Activated T-helper 2 cell treated with anti-CD3 and anti-CD28 coated beads, Interferon-gamma antibody, Interleukin-2, Interleukin-4, amounts not matched to agents 10 μg/mL and 5 μg/mL and 100 μg/mL, durations not matched to agents 14 hours and 24 hours and 36 hours (primary cell): ENCODE measurements at places on chromosomes 3 and 15. TPM values are rescaled to one million over a fixed set of nuclear protein-coding genes. Genes with fewer than 3 reads are reported as not detected.
A peak's percentile ranks its signal among the peaks of the same experiment; 100 is the strongest.

Gene LTK
- total RNA-seq: 0.18 and 0.25 TPM in 2 replicates

DNA sequence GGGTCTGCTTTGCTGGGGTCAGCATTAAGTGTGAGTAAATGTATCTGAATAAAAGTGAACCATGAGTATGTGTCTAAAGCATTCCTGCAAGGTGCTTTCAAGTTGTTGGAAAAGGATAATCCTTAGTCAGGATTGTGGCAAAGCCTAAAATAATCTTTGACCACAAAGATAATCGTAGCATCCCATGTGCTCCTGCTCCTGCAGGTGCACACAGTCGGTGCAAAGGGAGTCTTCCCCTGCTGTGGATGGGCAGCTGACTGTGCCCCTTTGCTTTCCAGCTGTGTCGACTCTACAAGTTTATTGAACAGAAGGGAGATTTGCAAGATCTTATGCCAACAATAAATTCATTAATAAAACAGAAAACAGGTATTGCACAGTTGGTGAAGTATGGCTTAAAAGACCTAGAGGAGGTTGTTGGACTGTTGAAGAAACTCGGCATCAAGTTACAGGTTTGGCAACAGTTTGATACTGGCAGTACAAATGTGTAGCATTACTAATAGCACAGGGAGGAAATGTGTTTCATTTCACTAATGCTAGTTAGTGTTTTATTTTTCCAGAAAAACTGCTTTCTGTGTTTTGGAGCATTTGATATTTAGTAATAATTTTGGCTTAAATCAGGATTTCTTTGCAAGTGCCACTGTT is 22.6 kb downstream of the SRP14 start:
- no peak overlapping the region for H3K27ac ChIP-seq
- H3K4me3 ChIP-seq: no peak overlapping the region
- H3K27me3 ChIP-seq: no peaks in the 10 kb centered on the region
- no peak for DNase-seq

DNA sequence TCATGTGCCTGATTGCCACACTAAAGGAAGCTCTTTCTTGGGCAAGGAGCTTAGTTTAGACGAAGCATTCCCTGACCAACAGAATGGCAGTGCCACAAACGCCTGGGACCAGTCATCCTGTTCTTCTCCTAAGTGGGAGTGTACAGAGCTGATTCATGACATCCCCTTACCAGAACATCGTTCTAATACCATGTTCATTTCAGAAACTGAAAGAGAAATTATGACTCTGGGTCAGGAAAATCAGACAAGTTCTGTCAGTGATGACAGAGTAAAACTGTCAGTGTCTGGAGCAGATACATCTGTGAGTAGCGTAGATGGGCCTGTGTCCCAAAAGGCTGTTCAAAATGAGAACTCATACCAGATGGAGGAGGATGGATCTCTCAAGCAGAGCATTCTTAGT is 18.4 kb downstream of the SENP5 start:
- DNase-seq: no peak
- peaks cover 43% of the 10 kb centered on the region for H3K36me3 ChIP-seq
- no peaks in the 10 kb centered on the region for H3K27me3 ChIP-seq
- peak overlapping the region; percentile 35 for H3K27ac ChIP-seq

DNA sequence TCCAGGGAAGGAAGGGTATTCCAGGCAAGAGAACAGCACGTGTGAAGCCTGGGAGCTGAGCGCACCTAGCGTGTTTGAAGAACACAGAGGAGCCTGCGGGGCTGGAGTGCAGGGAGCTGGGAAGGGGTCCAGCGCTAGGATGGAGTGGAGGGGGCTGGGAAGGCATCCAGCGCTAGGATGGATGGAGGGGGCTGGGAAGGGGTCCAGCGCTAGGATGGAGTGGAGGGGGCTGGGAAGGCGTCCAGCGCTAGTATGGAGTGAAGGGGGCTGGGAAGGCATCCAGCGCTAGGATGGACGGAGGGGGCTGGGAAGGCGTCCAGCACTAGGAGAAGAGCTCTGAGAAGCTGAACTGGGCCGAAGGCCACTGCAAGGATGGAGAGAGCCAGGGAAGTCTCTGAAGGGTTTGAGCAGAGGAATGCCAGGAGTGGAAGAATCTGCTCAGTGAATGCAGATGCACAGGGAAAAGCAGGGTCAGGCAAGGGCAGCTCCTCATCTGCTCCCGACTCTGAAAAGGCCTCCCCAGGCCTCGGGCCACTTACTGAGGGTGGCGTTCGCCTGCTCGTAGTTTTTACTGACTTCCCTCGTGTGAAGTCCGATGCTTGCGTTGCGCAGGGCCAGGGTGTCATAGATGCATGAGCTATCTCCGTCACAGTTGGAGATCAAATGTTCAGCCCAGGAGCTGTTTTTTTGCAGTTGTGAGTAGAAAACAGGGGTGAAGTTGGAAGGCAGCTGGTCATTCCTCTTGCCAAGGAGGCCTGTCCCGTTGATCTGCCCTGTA is 39.8 kb downstream of the MUC20 start:
- H3K36me3 ChIP-seq: no peaks in the 10 kb centered on the region
- H3K4me1 ChIP-seq: peaks cover 11% of the 10 kb centered on the region
- no peak overlapping the region for H3K4me3 ChIP-seq
- no peak for DNase-seq

- peaks cover 11% of the 10 kb centered on the region for H3K4me1 ChIP-seq
- H3K36me3 ChIP-seq: no peaks in the 10 kb centered on the region
- H3K27me3 ChIP-seq: peaks cover 20% of the 10 kb centered on the region
- H3K4me3 ChIP-seq: no peak overlapping the region
Observed at GRCh38 chr15:65085990-65086679, 9.6 kb downstream of the KBTBD13 start.

DNA sequence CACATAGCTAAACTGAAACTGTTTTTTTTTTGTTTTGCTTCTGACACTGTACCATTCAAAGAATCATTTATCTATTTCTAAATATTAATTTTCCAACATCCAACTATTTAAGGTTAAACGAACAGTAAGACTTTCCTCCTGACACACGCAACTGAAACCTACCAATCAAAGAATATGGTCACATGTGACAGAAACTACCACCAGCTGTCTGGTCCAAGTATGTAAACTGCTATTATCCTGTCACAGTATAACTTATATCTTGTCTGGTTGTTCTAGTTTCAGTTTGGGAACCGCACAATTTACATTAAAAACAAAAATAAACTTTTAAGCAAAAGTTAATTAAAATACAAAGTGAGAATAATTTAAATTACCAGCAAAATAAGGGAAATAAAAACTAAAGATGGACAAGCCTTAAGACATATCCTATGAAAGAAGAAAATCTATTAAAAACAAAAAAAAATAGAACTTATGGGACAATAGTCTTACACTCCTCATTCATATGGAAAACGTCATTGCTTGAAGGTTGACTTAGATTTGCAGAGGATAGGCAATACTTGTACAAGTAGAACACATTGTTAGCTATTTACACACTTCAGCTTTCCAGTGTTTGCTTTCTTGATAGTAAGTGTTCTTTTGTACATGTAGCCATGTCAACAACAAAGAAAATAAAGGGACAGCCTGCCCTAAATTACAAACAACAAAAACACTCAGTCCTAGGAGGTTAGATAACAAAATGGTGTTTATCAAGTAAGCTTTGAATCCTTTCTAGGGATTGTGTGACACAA is 26.8 kb upstream of the CHRM5 start:
- no peak overlapping the region for H3K4me3 ChIP-seq
- DNase-seq: no peak
- H3K36me3 ChIP-seq: no peaks in the 10 kb centered on the region
- H3K27me3 ChIP-seq: no peaks in the 10 kb centered on the region

- H3K4me1 ChIP-seq: no peaks in the 10 kb centered on the region
- H3K27ac ChIP-seq: no peak overlapping the region
- no peaks in the 10 kb centered on the region for H3K27me3 ChIP-seq
- H3K4me3 ChIP-seq: no peak overlapping the region
- H3K36me3 ChIP-seq: no peaks in the 10 kb centered on the region
Observed at GRCh38 chr3:120645083-120645845, 36.8 kb downstream of the HGD start.

Gene PRSS50
- total RNA-seq: not detected in 2 replicates

DNA sequence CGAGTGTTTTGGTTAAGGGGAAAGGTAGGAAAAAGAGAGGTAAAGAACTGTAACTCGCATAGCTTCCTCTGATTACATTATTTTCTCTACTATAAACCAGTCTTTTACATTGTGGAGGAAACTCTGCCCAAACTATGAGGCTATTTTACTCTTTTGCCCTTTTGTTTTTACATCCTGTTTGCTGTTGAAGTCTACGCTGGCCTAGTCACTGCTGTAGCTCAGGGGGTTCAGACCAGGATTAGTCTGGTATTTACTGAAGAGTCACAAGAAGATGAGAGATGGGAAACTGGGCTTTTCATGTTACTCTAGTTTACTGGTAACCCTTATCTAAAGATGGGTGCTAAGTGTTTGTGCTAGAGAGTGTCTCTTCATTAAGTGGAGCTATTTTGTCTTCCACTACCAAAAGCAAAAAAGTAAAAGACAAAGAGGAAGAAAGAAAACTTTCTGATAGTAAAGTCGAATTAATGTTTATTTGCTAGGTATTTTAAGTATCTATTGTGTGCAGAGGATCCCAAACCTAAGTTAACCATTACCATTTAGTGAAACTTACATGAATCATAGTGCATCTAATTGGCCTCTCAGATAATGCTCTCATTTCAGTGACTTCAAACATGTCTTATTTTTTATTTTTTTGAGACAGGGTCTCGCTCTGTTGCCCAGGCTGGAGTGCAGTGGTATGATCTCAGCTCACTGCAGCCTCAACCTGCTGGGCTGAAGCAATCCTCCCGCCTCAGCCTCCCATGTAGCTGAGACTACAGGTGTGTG is 10.9 kb downstream of the RARB start:
- no peak overlapping the region for H3K4me3 ChIP-seq
- no peaks in the 10 kb centered on the region for H3K27me3 ChIP-seq
- DNase-seq: no peak
- H3K27ac ChIP-seq: no peak overlapping the region
- H3K4me1 ChIP-seq: no peaks in the 10 kb centered on the region

GRCh38 chr3:177370246-177370822 is 173.1 kb upstream of the TBL1XR1 start:
- no peaks in the 10 kb centered on the region for H3K4me1 ChIP-seq
- no peak overlapping the region for H3K4me3 ChIP-seq
- no peaks in the 10 kb centered on the region for H3K36me3 ChIP-seq
- no peaks in the 10 kb centered on the region for H3K27me3 ChIP-seq
- DNase-seq: no peak
- H3K27ac ChIP-seq: no peak overlapping the region

GRCh38 chr3:164539215-164539614 is 539.1 kb downstream of the SI start:
- no peaks in the 10 kb centered on the region for H3K36me3 ChIP-seq
- H3K4me3 ChIP-seq: no peak overlapping the region
- no peak overlapping the region for H3K27ac ChIP-seq
- no peaks in the 10 kb centered on the region for H3K27me3 ChIP-seq
- H3K4me1 ChIP-seq: no peaks in the 10 kb centered on the region

GRCh38 chr15:101324524-101325177 is 29.6 kb upstream of the SNRPA1 start:
- no peaks in the 10 kb centered on the region for H3K36me3 ChIP-seq
- H3K4me3 ChIP-seq: no peak overlapping the region
- peaks cover 6% of the 10 kb centered on the region for H3K27me3 ChIP-seq
- H3K27ac ChIP-seq: no peak overlapping the region

DNA sequence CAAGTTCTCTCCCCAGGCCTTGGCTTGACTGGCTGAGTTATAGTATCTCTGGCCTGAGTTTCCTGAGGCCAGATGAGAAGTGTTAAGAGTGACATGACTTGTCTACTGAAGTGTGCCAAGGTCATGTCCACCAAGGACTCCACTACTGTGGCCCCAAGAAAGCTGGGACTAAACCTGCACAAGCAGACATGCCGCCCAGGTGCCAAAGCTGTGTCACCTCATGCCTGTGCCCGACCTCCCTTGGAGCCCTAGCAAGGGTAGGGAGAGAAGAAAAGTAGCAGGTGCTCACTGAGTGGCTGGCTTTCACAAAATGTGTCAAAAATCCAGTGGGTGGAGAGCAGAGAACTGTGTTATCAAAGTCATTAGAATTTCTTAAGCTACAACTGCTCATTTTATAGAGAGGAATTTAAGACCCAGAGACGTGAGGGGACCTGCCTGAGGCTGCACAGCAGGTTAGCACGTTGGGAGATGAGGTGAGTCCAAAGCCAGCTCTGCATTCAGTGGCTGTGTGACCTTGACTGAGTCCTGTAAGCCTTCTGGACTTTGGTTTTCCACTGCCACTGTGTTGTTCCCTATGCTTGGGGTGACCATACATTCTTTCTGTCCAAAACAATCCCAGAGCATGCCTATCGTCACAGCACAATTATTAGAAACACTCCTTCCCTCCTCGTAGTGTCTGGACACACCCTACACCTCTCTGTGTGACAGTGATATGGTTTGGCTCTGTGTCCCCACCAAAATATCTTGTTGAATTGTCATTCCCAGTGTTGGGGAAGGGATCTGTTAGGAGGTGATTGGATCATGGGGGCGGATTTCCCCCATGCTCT is 5.0 kb upstream of the LYSMD4 start:
- DNase-seq: no peak
- peaks cover 14% of the 10 kb centered on the region for H3K4me1 ChIP-seq
- H3K4me3 ChIP-seq: no peak overlapping the region
- H3K36me3 ChIP-seq: no peaks in the 10 kb centered on the region
- H3K27me3 ChIP-seq: no peaks in the 10 kb centered on the region

DNA sequence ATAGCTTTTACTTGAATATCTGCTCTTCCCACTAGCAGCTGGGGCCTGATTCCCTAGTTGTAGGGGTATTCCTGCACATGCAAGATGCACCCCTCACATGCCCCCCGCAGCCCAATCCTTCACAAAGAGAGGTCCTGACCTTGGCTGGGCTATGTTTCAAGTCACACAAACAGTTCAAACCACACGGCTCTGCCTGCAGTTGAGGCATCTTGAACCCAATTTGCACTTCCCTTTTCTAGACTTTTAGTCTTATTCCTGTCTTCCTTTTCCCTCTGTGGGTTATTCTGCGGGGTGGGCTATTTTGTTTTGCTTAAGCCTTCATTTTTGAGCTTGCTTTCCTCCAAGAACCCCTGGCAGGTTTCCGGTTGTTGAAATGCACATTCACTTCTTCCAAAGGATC is 13.3 kb upstream of the CCR1 start:
- no peak overlapping the region for H3K4me3 ChIP-seq
- H3K4me1 ChIP-seq: peaks cover 13% of the 10 kb centered on the region
- no peak overlapping the region for H3K27ac ChIP-seq
- peaks cover 77% of the 10 kb centered on the region for H3K27me3 ChIP-seq
- H3K36me3 ChIP-seq: no peaks in the 10 kb centered on the region
- no peak for DNase-seq

Gene ECE2
- total RNA-seq: not detected in 2 replicates

GRCh38 chr3:140523600-140523999 is 154.3 kb upstream of the TRIM42 start:
- no peak overlapping the region for H3K4me3 ChIP-seq
- H3K4me1 ChIP-seq: no peaks in the 10 kb centered on the region
- H3K27ac ChIP-seq: no peak overlapping the region
- H3K27me3 ChIP-seq: no peaks in the 10 kb centered on the region
- DNase-seq: no peak

Gene ARPP19
- 178 and 182 TPM in 2 replicates for total RNA-seq

Gene CGNL1
- not detected in 2 replicates for total RNA-seq

Gene PSTPIP1
- total RNA-seq: 167 and 169 TPM in 2 replicates

Gene ITIH1
- not detected in 2 replicates for total RNA-seq

GRCh38 chr3:171672538-171672937 is 137.7 kb downstream of the PLD1 start:
- no peaks in the 10 kb centered on the region for H3K4me1 ChIP-seq
- H3K36me3 ChIP-seq: no peaks in the 10 kb centered on the region
- H3K27me3 ChIP-seq: peaks cover 7% of the 10 kb centered on the region
- DNase-seq: no peak
- no peak overlapping the region for H3K4me3 ChIP-seq
- H3K27ac ChIP-seq: no peak overlapping the region
